ENCODE measurements at places on chromosomes 2 and 18. TPM values are rescaled to one million over a fixed set of nuclear protein-coding genes. Genes with fewer than 3 reads are reported as not detected.

- H3K4me3 ChIP-seq: no peak overlapping the region
- H3K27ac ChIP-seq: no peak overlapping the region
- H3K27me3 ChIP-seq: no peaks in the 10 kb centered on the region
- no peak for DNase-seq
- peaks cover 15% of the 10 kb centered on the region for H3K36me3 ChIP-seq
Observed at GRCh38 chr2:97871096-97871780, 124.5 kb downstream of the TMEM131 start.

DNA sequence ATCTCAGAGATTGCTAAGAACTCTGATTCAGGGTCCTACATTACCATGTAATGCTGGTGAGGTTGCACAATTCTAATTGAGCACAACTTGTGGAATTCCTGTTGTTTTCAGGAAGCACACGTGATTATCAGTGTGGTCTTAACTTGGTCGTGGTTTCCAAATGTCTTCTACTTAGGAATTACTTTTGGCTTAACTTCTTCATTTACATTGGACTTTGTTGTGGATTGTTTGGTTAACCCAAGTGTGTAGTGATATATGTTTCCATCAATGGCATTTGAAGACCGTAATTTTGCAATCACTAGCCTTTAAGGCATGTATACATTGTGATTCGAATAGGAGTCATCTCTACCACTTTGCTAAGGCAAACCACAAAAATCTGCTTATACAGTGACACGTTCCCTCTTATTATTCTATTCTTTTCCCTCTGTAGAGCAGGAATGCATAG, 373.3 kb downstream of the IRS1 start:
- H3K27me3 ChIP-seq: no peaks in the 10 kb centered on the region
- no peaks in the 10 kb centered on the region for H3K36me3 ChIP-seq
- no peak overlapping the region for H3K27ac ChIP-seq
- no peaks in the 10 kb centered on the region for H3K4me1 ChIP-seq

- no peak overlapping the region for H3K27ac ChIP-seq
- no peak for DNase-seq
- no peak overlapping the region for H3K4me3 ChIP-seq
Observed at GRCh38 chr18:24677011-24677410, 216.6 kb downstream of the HRH4 start.

GRCh38 chr2:25838152-25838756, 40.0 kb downstream of the ASXL2 start:
- no peaks in the 10 kb centered on the region for H3K4me1 ChIP-seq
- H3K27ac ChIP-seq: no peak overlapping the region
- no peak overlapping the region for H3K4me3 ChIP-seq

DNA sequence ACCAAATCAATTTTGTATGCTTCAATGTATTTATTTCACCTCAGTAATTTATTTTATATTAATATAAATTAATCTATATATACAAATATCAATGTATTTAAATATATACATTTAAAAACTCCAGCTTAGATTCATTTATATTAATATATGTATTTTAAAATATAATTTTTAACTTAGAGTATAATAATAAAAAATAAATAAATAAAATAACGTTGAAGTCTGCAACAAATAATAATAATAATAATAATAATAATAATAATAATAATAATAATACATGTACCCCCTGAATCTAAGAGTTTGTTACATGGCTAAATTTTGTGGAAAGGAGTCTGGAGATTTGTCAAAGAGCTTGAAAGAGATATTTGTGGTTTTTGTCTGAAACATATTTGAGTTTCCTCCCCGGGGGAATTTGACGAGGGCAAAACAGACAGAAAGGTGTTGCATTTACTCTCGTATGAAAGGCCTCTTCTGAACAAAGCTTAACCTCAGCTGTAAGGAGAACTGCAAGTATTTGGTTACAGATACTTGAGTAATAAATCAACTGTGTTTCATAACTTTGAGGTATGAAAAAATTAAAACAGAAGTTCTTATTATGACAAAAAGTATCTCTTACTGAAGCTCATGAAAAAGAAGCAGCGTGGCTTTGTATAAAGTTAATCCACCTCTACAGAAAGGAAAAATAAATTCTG, 93.4 kb downstream of the CDH19 start:
- no peak overlapping the region for H3K4me3 ChIP-seq
- H3K27me3 ChIP-seq: no peaks in the 10 kb centered on the region
- no peaks in the 10 kb centered on the region for H3K4me1 ChIP-seq
- H3K27ac ChIP-seq: no peak overlapping the region
- H3K36me3 ChIP-seq: no peaks in the 10 kb centered on the region

DNA sequence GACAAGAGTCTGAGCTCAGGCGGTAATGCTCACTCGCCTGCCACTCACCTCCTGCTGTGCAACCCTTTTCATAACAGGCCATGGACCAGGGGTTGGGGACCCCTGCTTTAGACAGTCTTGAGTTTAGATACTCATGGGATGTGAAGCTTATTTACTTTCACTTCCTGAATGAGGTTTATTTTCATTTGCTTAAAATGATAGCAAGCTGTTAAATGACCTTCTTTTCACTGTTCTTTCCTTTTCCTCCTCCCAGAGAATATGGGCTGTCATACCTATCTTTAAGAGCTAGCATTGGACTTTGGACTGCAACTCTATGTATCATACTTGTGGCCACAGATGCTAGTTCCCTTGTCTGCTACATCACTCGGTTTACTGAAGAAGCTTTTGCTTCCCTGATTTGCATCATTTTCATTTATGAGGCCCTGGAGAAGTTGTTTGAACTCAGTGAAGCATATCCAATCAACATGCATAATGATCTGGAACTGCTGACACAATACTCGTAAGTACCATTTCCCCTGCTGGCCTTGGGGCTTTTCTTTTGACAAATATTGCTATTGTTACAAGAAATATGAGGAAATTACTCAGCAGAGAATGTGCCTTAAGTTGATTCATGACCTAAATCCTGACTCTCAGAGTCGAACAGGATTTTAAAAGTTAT, 168.5 kb downstream of the DPP4 start:
- no peak overlapping the region for H3K27ac ChIP-seq
- DNase-seq: no peak
- H3K27me3 ChIP-seq: no peaks in the 10 kb centered on the region
- no peak overlapping the region for H3K4me3 ChIP-seq
- H3K4me1 ChIP-seq: peaks cover 8% of the 10 kb centered on the region
- peaks cover 10% of the 10 kb centered on the region for H3K36me3 ChIP-seq

DNA sequence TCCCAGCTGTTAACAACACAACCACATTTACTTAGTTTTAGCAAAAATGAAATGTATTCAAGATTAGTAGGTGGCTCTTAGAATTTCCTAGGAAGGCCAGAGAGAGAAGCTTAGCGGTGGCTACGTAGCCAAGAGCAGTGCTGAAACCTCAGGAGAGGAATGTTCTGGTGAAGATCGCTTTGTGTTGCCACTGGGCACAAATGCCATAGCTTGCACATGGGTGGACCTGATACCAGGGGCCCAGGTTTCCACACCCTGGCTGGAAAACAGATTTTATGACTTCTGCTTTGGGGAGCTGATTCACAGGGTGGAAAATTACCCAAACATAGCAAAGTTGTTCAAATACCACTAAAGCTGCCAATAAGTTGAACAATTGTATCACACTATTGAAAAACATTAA, 43.4 kb downstream of the THUMPD2 start:
- DNase-seq: no peak
- H3K27ac ChIP-seq: no peak overlapping the region
- H3K27me3 ChIP-seq: peaks cover 4% of the 10 kb centered on the region
- H3K36me3 ChIP-seq: no peaks in the 10 kb centered on the region
- H3K4me3 ChIP-seq: no peak overlapping the region

- H3K4me3 ChIP-seq: no peak overlapping the region
- H3K27ac ChIP-seq: no peak overlapping the region
- no peaks in the 10 kb centered on the region for H3K27me3 ChIP-seq
Observed at GRCh38 chr2:167504061-167504460, 615.8 kb downstream of the XIRP2 start.

DNA sequence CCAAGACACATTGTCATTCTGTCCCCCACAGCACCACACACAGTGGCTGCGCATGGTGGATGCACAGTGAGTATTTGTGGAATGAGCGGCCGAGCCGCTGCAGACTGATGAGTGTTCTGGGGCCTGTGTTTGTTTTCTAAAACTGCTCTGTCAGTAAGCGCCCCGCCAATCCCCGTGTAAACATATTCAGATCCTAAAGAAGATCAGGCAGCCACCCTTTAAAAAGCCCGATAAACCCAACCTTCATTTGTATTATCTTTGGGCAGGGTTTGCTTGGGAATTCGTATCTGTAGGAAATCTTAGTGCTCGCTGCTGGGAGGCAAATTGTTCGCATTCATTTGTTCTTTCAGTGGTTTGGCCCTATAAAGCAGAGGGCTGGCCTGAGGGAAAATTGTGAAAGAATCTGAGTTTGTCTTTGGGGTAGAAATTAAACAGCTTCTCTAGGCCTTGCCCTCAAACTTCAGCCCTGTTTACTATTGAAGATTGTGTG, 68.6 kb downstream of the TGOLN2 start:
- H3K27me3 ChIP-seq: peaks cover 8% of the 10 kb centered on the region
- peak overlapping the region; percentile 14 for H3K27ac ChIP-seq
- no peaks in the 10 kb centered on the region for H3K36me3 ChIP-seq
- no peak for DNase-seq
- H3K4me3 ChIP-seq: no peak overlapping the region

GRCh38 chr2:239814861-239815601, 210.1 kb downstream of the NDUFA10 start:
- peak; percentile 19 for DNase-seq
- no peaks in the 10 kb centered on the region for H3K36me3 ChIP-seq
- H3K4me1 ChIP-seq: no peaks in the 10 kb centered on the region
- H3K4me3 ChIP-seq: no peak overlapping the region

DNA sequence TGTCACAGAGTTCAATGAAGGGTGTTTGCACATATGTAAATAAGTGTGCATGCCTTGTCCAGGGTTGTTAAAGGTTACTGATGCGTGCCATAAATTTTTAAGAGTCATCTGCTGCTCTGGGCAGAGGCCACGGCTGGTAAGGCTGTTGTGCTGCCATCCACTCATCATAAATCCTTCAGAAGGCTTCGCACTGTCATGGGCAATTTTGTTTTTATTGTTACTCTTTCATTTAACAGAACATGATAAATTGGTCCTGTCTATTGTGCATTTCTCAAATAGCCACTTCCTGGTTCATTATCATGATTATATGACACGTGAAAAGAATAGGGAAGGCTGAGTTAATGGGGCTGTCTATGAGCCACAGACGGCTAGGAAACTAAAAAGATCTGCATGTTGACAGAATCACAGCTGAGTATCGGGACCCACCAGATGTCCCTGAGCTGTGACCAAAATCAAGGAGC, 634.3 kb upstream of the SOX11 start:
- no peaks in the 10 kb centered on the region for H3K36me3 ChIP-seq
- no peak overlapping the region for H3K4me3 ChIP-seq
- H3K27me3 ChIP-seq: peaks cover 2% of the 10 kb centered on the region
- peaks cover 21% of the 10 kb centered on the region for H3K4me1 ChIP-seq
- no peak for DNase-seq

DNA sequence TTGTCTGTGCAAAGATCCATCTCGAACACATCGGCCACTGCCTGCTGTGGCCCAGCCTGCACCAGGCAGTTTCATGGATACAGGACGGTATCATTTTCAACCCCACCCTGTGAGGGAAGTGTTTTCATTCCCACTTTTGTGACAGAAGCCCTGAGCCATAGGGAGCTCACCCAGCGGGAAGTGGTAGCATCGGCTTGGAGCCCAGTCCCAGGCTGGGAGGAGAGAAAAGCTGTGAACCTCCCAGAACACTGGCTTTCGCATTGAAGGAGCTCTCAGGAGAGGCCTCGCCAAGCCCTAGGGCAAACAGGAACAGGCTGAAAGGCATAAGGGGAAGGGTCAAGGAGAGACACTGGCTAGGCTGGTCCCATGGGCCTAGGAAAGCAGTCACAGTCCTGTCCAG, 166.1 kb downstream of the TFCP2L1 start:
- H3K27ac ChIP-seq: peak overlapping the region; percentile 22
- no peak overlapping the region for H3K4me3 ChIP-seq
- H3K4me1 ChIP-seq: no peaks in the 10 kb centered on the region
- H3K36me3 ChIP-seq: no peaks in the 10 kb centered on the region

DNA sequence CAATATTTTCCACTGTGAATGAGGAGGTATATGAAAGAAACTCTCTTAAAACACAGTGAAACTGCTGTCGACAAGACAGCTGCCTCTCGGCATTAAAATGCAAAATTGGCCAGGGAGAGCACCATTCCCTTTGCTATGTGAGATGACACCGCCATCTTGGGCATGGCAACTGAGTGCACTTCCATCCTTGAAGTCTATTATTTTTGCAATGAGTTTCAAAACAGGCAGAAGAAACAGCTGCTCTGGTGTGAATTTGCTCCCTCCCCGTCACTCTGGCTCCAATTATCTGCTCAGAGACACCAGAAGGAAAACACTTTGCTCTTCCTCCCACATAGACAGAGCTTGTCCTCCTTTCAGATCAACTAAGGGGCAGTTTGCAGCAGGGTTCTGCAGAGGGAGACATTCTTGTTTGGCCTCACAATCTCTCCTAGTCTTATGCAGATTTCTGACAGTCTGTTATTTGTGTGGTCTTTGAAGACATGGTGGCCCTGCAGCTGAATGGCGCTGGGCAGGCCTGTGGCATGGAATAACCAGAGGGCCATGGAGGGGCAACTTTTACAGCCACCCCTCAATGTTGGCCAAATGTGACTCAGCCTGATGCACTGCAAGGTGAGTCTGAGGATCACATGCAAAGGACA, 48.6 kb upstream of the SEC11C start:
- peaks cover 5% of the 10 kb centered on the region for H3K4me1 ChIP-seq
- peaks cover 3% of the 10 kb centered on the region for H3K36me3 ChIP-seq
- no peak for DNase-seq
- no peak overlapping the region for H3K27ac ChIP-seq
- no peak overlapping the region for H3K4me3 ChIP-seq

GRCh38 chr2:60337142-60337497, 216.3 kb downstream of the BCL11A start:
- H3K27ac ChIP-seq: no peak overlapping the region
- H3K4me1 ChIP-seq: no peaks in the 10 kb centered on the region
- no peak overlapping the region for H3K4me3 ChIP-seq
- H3K27me3 ChIP-seq: peaks cover 10% of the 10 kb centered on the region

DNA sequence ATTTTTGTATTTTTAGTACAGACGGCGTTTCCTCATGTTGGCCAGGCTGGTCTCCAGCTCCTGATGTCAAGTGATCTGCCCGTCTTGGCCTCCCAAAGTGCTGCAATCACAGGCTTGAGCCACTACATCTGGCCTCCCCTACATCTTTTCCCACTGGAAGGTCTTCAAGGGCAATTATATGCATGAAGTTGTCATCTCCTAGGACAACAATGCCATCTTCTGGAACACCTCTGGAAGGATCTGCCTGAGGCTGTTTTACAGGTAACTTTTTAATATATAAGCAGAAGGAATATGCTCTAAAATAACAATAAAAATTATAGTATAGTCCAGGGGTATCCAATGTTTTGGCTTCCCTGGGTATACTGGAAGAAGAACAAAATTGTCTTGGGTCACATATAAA, 321.4 kb downstream of the AFF3 start:
- H3K36me3 ChIP-seq: peaks cover 14% of the 10 kb centered on the region
- no peak overlapping the region for H3K4me3 ChIP-seq

The PSMA8 gene
- total RNA-seq: not detected

The COL4A3 gene
- total RNA-seq: not detected

The MAPK4 gene
- total RNA-seq: 13.1 TPM

The MSH2 gene
- 27.9 TPM for total RNA-seq

The STPG4 gene
- 1.3 TPM for total RNA-seq

Data from glutamatergic neuron (in vitro differentiated cells).